ENCODE measurements at places on chromosomes 3 and 15. TPM values are rescaled to one million over a fixed set of nuclear protein-coding genes. Genes with fewer than 3 reads are reported as not detected.

DNA sequence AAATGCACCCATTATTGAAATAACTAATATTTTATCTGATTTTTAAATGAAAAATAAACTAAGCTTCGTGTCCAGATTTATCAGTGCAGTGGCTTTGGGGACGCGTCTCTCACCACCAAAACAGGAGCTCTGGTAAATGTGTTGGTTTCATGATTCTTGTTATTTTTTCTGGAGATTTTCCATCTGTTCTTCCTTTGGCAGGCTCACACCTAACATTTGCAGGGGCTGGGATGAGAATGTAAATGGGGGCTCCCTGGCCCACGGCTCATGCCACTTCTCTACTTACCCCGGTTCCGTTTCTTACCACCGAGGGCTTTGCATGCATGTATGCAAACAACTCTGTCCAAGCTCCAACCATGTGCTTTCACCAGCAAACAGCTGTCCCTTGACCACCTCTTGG lies 30.9 kb upstream of the CA12 start:
- no peak for DNase-seq

DNA sequence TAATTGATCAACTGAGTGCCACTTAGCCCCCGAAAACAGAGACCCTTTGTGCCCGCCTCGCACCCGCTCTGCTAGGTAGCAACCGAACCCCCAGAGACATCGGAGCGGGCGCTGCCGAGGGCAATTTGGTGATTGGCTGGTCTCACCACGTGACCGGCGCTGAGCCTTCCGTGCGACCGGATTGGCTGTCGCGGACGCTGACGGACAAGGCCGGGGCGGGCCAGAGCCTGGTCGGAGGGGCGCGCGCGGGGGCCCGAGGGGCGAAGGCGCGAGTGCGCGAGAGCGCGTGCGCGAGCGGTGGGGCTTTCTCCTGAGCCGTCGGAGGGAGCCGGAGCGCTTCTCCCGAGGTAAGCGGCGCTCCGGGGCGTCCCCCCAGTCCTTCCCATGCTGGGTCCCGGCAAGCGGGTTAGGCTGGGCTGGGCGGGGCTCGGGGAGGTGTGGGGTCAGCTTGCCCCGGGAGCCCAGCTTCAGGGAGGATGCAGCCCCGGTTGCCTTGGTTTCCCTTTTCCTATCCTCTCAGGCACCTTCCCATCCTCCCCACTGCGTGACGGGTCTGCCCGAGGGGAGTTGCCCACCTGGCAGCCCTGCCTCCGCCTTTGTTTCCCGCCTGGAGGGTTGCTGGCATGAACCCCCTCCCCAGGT lies at the start of gene TMEM108:
TMEM108 (plus strand) TSS at position 303 of the 642 bp plus-strand sequence.
- DNase-seq: peak; percentile 98

GRCh38 chr3:63975723-63976122 lies 47.6 kb downstream of the PSMD6 start:
- no peak for DNase-seq

DNA sequence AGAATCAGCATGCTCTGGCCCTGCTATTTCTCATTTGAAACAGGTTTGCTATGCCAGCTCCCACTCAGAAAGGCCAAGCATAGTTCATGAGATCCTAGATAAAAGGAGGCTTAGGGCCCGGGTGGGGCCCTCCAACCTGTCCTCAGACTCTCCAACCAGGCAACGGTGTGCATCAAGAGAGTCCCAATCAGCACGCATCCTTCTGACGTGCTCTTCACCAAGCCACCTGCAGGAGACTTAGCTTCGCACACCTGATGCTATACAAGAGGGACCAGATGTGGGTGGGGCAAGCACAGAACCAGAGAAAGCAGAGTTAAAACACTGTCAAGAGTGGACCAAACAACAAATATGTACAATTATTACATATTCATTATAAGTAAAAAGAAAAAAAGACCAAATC lies 17.3 kb downstream of the STIMATE start:
- DNase-seq: peak; percentile 45

GRCh38 chr3:8574670-8575322 lies 69.8 kb downstream of the SSUH2 start:
- no peak for DNase-seq

DNA sequence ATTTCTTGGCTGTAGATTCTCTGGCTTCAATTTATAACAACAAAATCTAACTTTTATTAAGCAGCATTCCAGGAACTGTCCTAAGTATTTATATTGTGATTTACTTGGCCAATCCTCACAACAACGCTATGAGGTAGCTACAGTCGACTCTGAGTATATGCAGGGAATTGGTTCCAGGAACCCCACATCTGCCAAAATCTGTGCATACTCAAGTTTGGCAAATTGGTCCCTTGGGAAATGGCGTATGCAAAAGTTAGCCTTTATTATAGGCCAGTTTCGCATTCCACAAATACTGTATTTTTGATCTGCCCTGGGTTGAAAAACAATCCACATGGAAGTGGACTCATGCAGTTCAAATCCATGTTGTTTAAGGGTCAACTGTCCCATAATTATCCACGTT lies 53.9 kb downstream of the RAP2B start:
- no peak for DNase-seq

DNA sequence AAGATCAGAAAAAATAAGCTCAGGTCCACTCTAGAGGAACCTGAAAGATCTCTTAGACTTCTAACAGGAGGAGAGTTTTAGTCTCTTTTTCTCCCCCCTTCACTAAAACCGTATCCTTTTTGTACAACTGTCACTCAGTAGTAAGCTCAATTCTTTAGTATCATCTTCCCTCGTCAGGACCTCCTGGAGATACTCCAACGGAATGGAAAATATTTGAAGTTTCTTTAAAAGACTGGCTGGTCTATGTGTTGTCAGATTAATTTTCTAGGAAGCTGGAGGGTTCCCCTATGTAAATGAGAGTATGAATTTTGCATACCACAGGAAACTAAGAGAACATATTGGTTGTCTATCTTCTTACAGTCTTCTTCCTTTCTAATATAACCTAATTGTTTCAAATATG lies 747.7 kb upstream of the CBLB start:
- no peak for DNase-seq

- no peak for DNase-seq
Measured at GRCh38 chr3:10951295-10951926, 41.1 kb upstream of the SLC6A1 start.

DNA sequence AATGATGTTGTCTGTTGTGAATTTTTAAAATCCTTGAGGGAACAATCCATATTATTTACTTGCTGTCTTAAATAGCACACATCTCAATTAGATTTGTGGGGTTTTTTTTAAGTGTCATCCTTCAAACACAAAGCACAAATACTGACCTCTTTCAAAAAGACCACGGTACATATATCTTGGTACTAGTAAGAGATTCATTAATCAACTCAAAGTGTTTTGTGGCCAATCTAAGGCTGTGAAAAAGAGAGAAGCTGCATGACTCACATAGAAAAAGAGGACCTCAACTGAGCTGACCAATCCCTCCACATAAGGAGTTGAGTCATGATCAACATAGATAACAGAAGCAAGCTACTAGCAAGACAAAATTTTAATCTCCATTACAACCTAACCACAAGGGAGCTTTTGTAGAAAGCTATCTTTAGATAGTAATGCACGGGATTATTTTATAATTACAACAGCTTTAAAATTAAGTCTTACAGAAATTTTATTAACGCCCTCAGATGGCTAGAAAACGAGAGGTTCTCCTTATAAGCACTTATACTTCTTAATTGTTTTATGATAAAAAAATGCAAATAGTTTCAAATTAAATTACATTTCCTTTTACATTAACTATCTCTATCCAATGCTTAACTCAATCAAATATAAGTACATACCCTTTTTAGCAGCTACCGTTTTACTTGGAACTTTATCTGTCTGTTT lies 60.5 kb downstream of the TOP2B start:
- no peak for DNase-seq

CATSPER2 gene
- 4.4 TPM for total RNA-seq

CCR5 gene
- total RNA-seq: not detected

TBC1D21 gene
- total RNA-seq: not detected

DPPA4 gene
- 878 TPM for total RNA-seq

KLHL6 gene
- 0.12 TPM for total RNA-seq

METTL6 gene
- total RNA-seq: 21.2 TPM

ITIH1 gene
- total RNA-seq: not detected

All from GM23338 (cell line).